ENCODE measurements at places on chromosomes 3 and 15. TPM values are rescaled to one million over a fixed set of nuclear protein-coding genes. Genes with fewer than 3 reads are reported as not detected.

SAMD7 gene
- not detected for total RNA-seq

DNA sequence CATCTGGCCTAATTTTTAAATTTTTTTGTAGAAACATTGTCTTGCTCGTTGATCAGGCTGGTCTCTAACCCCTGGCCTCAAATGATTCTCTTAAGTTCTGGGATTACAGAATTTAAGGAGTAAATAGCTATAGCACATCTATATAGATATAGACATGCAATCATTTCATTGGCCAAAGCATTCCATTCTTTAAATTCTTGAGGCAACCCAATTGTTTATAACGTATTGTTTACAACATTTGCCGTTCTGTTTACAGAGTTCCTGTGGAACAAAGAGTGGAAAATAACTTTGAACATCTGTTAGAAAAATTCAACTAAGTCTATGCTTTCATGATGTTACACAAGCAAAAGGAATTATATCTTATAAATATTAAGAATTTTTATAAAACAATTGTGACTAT is 205.2 kb upstream of the ROBO2 start:
- DNase-seq: no peak

CHRNB4 gene
- total RNA-seq: not detected

DNA sequence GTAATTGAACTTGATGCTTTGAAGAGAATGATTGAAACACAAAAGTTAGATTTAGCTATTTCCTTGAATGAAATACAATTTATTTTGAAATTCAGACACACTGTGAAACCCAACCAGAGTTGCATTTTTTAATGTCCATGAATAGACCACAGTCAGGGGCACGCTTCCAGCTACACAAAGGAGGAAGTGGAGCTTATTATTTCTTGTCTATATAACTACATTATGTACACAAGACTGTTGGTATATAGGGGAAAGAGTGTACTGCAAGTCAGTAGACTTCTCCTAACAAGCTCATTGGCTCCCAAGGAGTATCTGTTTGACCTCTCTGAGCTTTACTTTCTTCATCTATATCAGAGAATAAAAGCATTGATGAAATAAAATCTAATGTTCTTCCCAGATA is 326.2 kb downstream of the RYR3 start:
- DNase-seq: no peak

DNA sequence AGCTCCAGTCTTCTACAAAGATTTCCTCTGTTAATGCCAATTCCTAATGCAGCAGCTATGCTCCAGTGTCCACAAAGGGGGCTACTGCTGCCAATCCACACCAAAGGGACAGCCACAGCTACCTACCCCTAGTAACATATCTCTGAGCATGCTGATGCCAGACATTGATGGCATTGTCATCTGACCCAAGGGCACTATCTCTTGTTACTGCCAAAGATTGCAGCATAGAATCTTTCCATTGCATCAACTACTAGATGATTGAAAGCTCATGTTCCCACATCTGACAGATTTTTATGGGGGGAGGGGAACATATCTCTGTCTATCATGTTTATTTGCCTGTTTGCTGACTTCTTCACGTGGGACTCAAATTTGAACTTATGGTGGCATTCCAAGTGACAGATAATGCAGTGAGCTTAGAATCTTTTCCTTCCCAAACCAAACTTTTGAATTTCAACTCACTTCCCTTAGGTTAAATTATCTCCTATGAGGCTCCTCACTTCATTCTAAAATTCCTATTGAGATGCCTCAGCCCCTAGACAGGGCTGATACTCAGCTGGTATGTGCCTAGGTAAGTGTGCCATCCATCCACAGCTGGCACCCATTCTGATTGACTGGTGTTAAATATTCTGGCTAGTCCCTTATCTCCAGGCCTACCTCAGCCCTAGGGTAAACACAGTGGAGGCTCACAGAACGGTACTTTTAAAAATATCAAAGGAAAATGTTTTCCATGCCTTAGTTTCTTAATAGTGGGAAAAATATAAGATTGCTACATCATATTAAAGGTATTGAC is 100.3 kb downstream of the STRIT1 start:
- DNase-seq: no peak

DNA sequence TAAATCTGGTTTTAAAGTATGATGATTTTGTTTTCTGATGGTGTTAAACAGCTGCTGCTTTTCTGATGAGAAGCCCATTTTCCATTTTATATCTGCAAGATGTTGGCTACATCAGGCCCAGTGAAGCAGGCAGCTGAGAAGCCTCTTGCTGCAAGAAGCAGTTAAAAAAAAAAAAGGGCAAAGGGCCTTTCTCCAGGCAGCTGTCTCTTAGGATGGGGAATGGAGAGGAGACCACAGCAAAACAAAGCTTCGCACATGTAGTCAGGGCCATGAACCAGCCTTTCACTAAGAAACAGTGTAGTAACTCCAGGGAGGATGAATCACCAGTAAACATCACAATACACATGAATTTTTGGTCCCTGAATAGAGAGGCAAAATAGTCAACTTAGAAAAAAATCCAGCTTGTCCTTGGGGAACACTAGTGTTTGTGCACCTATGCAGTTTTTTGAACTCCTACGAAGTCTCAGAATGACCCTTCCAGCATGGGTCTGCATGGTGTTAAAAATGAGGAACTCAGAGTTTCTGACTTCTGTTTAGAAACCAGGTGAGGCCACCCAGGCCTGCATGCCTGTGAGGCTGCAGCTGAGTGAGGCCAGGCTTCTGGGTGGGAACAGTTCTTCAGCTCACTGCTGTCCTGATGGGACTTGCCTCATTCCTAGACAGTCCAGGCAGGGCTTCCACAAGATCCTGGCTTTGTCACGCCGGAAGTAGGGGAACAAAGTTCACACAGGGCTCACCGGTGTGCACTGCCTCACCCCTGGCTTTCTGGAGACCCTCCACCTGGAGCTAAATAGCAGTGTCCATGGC is 518.7 kb downstream of the MCTP2 start:
- DNase-seq: no peak

- no peak for DNase-seq
Observed at GRCh38 chr3:46986055-46986730, 6.7 kb downstream of the NBEAL2 start.

PLA2G4B gene
- 90.3 TPM for total RNA-seq

KIF23 gene
- total RNA-seq: 5.7 TPM

TICRR gene
- 1.2 TPM for total RNA-seq

GRCh38 chr15:47678040-47678439 is 39.3 kb upstream of the SEMA6D start:
- no peak for DNase-seq

EPB42 gene
- total RNA-seq: not detected

DNA sequence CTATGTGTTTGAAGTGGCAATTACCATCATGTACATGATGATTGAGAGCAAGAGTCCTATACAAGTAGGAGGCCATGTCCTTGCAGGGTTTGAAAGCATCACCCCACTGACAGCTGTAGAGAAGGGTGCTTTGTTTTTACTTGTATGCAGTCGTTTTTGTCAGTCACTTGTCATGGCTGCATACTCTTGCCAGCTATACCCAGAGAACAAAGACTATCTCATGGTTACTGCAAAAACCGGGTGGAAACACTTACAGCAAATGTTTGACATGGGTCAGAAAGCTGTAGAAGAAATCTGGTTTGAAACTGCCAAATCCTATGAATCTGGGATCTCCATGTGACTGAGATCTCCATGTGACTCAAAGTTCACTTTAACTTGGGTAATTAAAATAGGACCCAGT is 6.9 kb upstream of the PSMA4 start:
- no peak for DNase-seq

BCL2A1 gene
- total RNA-seq: not detected

- DNase-seq: no peak
Observed at GRCh38 chr3:108602249-108602934, 12.9 kb downstream of the DZIP3 start.

GOLGA8J gene
- not detected for total RNA-seq

FGF7 gene
- total RNA-seq: 15.1 TPM

GRCh38 chr3:138046085-138046484 is 36.1 kb downstream of the CLDN18 start:
- no peak for DNase-seq

DNA sequence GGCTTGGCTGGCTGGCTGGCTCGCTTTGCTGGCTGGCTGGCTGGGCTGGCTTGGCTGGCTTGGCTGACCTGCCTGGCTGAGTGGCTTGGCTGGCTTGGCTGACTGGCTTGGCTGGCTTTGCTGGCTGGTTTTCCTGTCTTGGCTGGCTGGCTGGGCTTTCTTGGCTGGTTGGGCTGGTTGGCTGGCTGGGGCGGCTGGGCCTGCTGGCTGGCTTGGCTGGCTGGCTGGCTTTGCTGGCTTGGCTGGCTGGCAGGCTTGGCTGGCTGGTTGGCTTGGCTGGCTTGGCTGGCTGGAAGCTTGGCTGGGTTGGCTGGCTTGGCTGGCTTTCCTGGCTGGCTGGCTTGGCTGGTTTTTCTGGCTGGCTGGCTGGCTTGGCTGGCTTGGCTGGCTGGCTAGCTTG is 435.6 kb downstream of the GOLGA6L6 start:
- no peak for DNase-seq

DNA sequence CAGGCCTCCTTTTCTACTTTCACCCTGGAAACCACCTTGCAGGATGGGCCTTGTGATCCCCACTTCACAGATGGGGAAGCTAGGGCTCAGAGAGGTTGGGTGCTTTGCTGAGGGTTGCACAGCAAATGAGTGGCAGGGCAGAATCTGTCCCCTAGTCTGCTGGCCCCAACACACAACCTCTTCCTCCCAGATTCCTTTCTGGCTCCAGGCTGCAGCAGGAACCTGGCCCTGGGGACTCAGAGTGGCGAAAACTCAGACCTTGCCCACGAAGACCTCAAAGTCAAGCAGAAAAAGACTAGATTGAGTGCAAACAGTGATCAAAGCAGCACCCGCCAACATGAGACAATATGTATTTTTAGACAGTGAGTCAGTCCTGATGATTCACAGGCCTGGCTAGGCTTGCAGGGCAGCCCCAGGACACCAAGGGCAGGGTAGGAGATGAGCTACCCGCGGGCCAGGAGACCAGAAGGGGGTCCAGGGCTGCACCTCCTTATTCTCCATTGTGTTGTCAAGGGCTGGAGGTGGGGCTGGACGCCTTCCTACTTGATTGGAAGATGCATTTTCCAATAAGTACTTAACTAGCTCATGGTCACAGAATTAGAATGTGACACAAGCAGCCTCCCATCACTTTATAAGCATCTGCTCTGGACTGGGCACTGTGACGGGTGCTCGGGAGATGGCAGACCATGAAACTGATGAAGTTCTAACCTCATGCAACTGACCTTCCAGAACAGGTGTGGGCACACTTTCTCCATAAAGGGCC is 23.9 kb downstream of the GOLGA6L2 start:
- DNase-seq: no peak

DNA sequence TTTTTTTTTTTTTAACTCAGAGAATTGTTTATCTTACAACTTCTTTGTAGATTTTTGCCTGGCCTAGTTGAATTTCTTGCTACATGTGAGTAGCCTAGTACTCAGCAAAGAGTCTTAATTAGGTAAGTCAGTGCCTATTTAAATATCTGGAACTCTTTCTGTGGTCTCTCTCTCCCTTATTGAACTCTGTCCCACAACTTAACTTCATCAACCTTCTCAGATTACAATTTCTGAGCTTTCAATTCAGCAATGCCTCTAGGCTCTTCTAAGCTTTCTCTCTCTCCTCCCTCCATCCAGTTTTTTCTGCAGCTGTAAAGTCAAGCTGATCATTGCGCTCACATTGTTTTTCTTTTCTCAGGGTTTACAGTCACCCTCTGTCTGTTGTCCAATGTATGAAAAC is 517.6 kb upstream of the ROBO1 start:
- no peak for DNase-seq

DNA sequence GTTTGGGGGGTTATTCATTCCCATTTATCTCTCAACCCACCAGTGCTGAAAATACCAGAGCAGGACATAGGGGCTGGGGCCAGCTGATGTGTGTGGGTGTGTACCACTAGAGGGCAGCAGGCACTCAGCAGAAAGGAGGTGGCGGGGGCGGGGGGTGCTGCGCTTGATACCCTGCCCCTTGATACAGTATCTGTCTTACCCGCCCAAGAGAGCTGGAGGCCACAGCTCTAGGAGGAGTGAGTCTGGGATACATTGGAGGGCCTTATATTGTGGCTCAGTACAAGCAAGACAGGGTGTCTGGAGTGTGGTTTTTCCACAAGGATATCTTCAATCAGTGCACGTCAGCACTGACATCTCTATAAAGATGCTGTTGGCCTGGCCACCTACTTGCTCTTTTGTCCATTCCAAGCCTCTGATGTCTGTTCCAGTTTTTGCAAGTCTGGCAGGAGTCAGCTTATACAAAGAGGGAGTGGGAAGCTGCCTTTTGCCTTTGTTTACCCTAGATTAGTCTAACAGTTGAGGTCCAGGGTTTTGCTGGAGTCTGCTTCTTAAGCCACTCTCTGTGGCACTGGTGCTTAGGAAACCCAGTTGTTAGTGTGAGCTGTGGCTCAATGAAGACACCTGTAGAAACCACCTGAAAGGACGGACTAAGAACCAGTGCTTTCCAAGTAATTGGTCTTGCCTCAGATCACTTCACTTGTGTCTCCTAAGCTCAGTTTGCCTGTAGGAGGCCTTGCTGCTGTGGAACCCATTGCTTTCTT is 1.5 kb upstream of the RBM15B start:
- peak; percentile 83 for DNase-seq

DNA sequence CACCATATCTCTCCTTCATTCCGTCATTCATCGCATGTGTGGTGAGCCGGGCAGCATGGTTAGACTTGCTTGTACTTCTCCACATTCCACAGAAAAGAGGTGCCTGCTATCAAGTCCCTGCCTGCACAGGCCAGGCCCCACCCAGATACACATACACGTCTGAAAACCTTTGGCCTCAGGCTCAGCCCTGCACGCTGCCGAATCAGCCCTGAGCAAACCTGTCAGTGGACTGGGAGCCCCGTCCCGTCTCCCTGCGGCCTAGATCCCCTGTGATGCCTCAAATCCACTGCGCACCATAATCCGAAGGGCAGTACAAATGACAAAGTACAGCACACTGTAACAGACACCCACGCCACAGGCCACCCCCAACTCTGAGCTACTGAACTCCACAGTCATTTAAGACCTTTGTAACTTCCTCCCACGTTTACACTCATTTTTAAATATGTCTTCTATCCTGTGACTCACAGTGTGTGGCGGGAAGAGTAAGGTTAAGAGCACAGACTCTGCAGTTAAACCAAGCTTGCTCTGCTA is 67.1 kb downstream of the MB21D2 start:
- DNase-seq: no peak

DNA sequence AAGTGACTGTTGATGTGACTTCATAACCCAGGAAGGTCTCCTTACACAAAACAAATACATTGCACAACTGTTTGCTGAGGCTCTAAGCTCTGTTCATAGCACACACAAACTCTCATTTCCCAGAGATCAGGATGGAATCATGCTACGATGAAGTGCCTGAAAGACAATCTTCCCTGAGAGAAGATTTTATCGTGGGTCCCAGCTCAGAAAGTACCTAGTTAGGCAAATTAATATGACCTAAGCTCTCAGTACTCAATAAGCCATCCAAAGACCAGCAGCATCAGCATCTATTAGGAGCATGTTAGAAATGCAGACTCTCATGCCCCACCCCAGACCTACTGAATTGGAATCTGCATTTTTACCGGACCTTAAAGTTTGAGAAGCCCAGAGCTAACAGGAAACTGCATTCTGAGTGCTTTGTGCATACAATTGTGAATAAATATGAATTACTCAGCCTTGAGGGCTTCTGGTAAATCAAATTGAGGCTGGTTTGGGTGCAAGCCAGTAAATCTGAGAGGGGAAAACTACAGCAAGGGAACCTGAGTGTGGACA is 161.5 kb upstream of the C2CD4B start:
- no peak for DNase-seq

All from lower leg skin (tissue), 4 donors.